ENCODE measurements at places on chromosomes 7 and 10.

- DNase-seq, result no peak
Observed at GRCh38 chr10:112835217-112835715, 114.8 kb upstream of the TCF7L2 start.

DNA sequence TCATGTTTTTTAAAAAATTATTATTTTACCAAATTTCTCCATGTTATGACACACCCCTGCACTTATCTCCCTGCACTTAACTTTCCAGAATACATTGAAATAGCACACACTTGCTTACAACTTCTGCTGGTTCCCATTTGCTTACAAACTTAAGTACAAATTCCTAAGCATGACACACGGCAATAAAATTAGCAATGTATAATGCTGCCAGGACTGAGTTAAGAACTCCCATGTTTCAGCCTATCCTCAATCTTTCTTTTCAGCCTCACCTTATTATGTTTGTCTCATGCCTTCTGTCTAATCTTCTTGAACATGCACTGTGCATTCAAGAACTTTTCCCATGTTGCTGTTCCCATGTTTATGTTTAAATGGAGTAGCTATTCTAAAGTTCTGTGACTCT, 40.8 kb downstream of the PRPS1L1 start:
- DNase-seq, result no peak

- no peak for DNase-seq
Observed at GRCh38 chr10:13887761-13888160, 301.0 kb downstream of the PRPF18 start.

DNA sequence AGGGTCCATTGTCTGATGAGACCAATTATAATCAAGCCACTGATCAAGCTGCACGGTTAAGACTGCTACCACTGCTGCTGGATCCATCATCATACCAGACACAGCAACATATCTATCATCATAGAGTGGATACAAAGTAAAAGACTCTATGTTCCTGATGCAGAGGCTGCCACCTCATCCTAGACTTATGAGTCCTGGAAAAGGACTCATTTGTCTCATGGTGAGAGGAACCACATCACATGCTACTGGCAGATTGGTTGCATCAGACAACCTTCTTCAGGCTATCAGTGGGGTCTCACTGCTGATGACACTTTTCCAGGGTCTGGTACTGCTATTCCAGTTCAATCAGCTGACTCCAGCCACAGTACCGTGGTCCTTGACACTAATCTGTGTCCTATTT, 79.0 kb downstream of the ABI1 start:
- DNase-seq, result peak; percentile 17

DNA sequence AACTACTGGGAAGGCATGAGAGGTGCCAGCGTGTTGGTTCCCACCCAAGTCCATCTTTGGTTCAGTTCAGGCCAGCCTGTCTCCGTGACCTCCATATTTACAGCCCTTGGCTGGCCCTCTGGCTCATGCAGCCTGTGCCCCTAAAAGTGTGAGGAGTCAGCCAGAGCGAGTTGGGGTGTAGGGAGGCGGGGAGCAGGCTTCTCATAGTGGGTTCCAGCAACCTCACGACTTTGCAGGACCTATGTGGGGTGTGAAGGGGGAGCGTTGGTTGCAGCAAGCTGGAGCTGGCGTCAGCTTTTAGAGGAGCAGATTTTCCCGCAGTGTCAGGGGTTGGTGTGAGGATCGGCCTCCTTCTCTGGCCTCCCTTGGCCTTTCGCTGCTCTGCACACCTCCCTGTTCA, 9.8 kb downstream of the TSPAN14 start:
- DNase-seq, result no peak

Measured in activated CD4-positive, alpha-beta T cell treated with anti-CD3 and anti-CD28 coated beads, Interleukin-2, Interleukin-4, amounts not matched to agents 100 ng/mL and 50 ng/mL, durations not matched to agents 16 hours and 8 hours (primary cell).